ENCODE measurements at places on chromosomes 7 and 10. TPM values are rescaled to one million over a fixed set of nuclear protein-coding genes. Genes with fewer than 3 reads are reported as not detected.

GRCh38 chr10:103452506-103453230, 498 bp upstream of the CALHM2 start:
- DNase-seq: no peak

- no peak for DNase-seq
Measured at GRCh38 chr7:133945497-133945896, 181.6 kb upstream of the LRGUK start.

The MEOX2 gene
- polyA plus RNA-seq: 2.3 TPM

The MINDY4 gene
- 26.9 TPM for polyA plus RNA-seq

DNA sequence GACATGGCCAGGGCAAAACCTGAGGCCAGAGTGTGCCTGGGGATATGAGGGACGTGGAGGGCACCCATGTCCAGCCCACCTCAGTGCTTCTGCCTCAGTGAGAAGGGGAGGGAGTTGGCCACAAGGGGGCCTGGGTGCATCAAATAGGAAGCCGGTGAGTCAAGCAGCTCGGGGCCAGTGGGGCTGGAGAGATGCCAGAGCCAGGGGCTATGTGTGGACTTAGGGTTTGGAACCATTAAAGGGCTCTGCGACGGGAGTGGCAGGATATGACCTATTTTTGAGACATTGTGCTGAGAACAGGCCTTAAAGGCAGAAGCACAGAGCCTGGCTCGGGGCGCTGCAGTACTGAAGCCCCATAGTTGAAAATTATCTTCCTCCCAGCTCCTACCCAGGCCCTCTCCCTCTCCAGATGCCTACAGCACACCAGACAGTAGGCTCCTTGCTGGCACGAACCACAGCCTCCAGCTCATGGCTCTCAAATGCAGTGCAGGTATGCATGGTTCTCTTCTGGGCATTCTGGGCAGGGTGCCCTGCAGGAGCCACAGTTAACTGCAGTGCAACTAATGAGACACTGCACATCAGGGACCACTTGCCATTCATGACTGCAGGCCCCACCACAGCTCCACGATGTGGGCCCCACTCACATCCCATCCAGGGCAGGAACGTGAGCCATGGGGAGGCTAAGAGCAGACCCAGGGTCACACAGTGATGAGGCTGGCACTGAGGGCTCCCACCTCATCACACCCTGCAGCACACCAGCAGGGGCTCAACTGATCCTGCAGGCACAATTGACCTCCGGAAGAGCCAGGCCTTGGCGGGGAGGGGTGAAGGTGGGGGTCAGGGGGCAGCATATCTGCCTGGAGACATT, 7.2 kb upstream of the PGAM2 start:
- no peak for DNase-seq

GRCh38 chr7:38410056-38410455, 136.6 kb upstream of the TARP start:
- no peak for DNase-seq

- DNase-seq: no peak
Measured at GRCh38 chr7:23067271-23067670, 38.3 kb upstream of the KLHL7 start.

GRCh38 chr7:156456503-156457115, 184.0 kb upstream of the RNF32 start:
- DNase-seq: no peak

- no peak for DNase-seq
Measured at GRCh38 chr7:72538856-72539255, 126.7 kb upstream of the CALN1 start.

DNA sequence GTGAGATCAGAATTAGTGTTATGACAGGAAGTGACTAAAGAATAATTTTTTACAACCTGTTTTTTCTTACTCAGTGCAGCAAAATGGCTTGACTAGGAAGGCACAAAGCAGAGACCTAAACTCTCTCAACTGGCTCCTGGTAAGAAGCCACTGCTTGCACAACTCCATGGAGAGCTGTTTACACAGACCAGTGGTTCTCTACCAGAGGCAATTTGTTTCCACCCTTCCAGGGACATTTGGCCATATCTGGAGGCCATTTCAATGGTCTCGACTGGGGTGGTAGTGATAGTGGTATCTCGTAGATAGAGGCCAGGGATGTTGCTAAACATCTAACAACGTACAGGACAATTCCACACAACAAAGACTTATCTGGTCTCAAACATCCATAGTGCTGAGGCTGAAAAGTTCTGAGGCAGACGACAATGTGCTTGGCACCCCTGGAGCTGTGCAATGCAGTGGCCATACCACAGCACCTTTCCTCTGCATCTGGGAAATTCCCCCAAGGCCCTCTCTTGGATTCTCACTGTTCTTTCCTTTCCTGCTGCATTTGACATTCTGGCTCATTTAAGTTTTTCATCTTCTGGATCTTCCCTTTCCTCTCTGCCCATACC, 105.4 kb upstream of the LAMB4 start:
- DNase-seq: no peak

The ELMO1 gene
- polyA plus RNA-seq: 11.8 TPM

DNA sequence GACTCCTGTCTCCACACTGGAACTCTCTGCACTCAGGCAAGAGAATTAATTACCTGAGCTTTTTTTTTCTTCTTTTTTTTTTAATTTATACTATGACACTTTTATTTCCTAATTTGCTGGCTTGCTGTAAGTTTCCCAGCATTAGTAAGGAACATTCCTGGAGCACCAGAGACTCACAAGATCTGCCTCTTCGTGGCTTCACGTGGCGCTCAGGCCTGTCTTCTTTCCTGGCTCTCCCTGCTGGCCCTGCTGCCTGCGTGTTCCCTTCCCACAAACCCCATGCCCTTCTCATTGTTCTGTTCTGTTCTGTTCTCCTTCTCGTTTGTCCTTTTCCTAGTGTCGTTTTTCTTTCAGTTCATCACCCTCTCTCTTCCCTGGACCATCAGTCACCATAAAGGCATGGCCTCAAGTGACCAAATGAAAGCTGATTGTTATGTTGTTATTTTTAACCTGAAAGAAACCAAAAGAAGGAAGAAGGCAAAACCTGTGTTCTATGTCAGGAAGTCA, 591.6 kb upstream of the PFKP start:
- no peak for DNase-seq

Measured in renal cortex interstitium (tissue), 15 donors.